ENCODE measurements at places on chromosomes 7 and 10.
A peak's percentile ranks its signal among the peaks of the same experiment; 100 is the strongest.

GRCh38 chr7:133442818-133443217 is 189.9 kb downstream of the EXOC4 start:
- no peak for DNase-seq

DNA sequence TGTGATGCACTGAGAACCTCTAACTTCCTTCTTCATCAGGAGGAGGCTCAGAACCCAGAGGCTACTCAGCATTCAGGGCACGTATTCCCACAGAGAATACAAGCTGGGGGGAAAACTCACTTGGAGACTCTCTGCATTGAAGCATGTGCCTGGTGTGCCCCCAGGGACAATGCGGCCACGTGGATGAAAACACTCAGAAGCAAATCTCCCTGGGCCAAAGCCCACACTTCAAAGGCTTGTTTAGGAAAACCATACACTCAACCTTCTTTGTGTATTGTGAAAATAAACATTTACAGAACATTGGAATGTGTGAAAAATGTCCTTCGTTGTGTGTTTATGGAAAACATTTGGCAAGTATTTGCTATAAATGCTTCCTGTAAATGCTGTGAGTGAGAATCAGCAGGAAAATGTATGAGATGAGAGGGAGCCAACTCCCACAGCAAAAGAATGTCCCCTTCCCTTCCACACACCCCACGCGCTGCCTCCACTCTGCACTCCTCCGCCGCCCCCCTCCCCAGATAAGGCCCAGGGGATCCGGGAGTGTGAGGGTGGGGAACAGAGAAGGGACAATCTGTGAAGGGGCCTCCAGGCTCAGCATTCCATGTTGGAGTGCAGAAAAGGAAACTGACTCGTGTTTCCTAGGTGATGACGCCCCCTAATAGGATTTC is 339.5 kb downstream of the ELMO1 start:
- no peak for DNase-seq

DNA sequence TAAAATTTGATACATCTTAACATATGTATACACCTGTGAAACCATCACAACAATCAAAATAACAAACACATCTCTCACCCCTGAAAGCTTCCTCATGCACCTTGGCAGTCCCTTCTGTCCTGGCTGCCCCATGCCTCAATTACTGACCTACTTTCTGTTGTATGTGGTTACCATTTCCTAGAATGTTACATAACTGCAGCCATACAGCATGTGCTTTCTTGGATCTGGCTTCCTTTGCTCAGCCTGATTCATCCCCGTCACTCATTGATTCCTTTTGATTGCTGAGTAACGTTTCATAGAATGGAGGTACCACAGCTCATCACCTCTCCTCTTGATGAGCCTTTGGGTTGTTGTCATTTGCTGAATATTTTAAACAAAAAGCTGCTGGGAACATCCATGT is 165.3 kb downstream of the CELF2 start:
- DNase-seq = no peak

GRCh38 chr10:124734311-124735166 is 9.6 kb downstream of the FAM53B start:
- DNase-seq = peak; percentile 70

GRCh38 chr7:120272701-120273475 is at the start of gene KCND2:
Gene KCND2, plus strand, starts transcription at chr7:120273175.
- DNase-seq = no peak

- DNase-seq = no peak
Observed at GRCh38 chr10:26781797-26782196, 79.0 kb downstream of the ABI1 start.

DNA sequence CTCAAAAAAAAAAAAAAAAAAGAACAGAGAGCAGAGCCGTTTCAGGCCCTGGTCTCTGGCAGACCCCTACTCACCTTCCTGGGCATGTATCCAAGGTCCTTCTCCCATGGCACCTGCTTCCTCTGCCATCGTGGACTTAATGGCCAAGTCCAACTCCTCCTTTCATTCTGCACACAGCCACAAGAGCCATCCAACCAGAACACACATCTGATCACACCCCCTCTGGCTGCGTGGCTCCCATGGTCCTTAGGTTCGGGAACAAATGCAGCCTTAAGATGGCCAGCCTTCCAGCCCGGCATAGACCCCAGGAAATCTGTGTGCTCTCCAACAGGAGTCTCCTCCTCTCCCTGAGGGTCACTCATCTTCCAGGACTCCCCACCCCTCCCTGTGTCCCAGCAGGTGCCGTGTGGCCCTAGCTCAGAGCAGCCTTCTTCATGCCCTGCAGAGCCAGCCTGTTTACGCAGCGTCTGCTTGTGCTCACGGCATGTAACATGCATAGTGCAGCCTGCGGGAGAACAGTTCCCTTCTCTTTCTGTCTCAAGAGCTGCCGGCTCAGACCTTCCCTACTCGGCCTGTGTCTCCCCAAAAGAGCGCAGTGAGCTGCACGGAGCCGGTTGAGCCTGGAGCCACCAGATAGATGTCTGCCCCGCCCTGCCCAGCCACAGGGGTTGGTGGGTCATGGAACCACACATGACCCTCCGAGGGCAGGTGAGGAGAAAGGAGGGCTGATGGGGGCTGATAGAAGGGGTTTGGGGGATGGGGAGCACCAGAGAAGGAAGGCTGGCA is 157.3 kb downstream of the NRF1 start:
- DNase-seq = no peak

- no peak for DNase-seq
Observed at GRCh38 chr7:29806208-29806994, at the start of gene WIPF3. Gene WIPF3, plus strand, starts transcription at chr7:29806508. Its CDS starts 28,217 bp downstream, at chr7:29834725.

GRCh38 chr10:16519250-16519907 is 2.3 kb downstream of the C1QL3 start:
- DNase-seq = no peak

GRCh38 chr7:154738216-154738615 is 264.7 kb downstream of the PAXIP1 start:
- no peak for DNase-seq

DNA sequence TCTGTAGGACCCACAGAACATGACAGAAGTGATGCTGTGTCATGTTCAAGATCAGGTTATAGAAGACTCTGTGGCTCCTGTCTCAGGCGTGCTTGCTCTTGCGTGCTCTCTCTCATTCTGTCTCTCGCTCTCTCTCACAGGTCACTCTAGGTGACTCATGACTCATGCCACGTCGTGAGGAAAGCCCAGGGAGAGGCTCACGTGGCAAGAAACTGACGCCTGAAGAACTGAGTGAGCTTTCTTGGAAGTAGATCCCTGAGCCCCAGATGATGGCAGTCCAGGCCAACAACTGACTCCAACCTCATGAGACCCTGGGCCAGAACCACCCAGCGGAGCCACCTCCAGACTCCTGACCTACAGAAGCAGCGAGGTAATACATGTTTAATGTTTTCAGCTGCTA is 103.3 kb downstream of the DNMBP start:
- no peak for DNase-seq

DNA sequence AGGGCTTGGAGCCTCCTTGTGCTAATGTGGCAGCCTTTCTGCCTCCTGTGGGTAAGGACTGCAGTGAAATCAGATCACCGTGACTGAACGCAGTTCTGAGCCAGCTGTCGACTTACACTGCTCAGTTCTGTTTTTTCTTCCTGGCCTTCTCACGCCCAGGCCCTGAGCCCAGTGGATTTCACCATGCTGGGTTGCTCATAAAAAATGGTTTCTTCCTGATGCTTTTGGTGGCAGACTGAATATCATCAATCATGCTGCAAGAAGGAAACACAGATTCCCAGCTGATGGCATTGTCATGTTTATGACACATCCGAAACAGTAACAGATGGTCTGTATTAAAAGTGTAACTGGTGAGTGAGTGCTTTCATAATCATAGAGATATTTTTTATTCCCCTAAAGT is 389.6 kb downstream of the GALNT17 start:
- no peak for DNase-seq

DNA sequence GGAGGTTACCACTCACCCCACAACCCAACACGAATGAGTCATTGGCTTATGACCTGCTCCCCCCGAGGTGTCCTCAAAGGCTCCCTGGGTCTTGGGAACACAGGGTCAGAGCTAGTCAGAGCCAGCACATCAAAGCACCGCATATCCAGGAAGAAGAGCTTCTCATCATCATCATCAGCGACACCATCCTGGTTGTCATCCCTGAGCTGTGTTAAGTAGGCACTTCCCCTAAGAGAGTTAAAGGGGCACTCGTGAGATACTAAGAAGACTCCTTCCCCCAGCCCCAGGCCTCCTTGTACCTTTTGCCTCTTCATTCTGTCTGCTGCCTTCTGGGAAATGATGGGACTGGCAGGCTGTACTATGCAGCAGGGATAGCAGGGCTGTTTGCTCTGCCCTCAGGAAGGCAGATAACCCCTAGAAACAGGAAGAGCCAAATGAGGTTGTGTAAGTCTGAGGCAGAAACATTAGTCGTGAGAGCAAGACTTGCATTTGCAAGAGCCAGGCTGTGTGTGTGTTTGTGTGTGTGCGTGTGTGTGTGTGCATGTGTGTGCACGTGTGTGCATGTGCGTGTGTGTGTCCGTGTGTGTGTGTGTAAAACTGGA is 11.1 kb upstream of the CPA1 start:
- DNase-seq = no peak

DNA sequence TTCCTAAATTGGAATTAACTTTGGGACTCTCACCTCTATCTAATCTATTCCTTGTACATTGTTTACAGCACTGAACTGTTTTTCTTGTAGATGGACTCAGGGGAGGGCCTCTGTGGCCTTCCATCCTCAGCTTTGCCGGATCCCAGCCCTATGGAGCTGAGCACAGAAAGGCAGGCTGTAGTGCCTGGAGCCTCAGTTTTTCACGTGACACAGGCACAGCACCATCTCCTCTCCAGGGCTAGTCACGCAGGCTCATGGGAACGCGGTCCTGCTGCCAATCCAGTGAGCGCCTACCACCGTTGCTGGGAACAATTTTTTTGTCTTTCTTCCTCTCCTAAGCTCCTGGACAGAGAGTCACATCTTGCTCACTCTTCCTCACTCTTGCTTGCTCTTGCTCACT is 75.6 kb upstream of the DDC start:
- DNase-seq = no peak

GRCh38 chr10:99236627-99237309 is 1.1 kb upstream of the HPSE2 start:
- DNase-seq = no peak

DNA sequence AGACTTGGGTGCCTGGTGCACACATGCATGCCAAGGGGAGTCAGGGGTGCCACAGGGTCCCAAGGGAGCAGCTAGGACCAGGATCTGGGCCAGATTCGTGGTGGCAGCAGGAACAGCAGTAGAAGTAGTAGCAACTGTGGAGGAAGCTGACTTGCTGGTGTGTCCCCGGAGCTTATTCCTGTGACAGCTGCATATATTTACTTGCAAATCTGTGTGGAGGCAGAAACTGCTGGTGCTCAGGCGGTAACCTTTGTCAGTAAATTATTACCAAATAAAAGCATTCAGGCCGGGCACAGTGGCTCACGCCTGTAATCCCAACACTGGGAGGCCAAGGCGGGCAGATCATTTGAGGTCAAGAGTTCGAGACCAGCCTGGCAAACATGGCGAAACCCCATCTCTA is 67.4 kb upstream of the RAB18 start:
- DNase-seq = no peak

DNA sequence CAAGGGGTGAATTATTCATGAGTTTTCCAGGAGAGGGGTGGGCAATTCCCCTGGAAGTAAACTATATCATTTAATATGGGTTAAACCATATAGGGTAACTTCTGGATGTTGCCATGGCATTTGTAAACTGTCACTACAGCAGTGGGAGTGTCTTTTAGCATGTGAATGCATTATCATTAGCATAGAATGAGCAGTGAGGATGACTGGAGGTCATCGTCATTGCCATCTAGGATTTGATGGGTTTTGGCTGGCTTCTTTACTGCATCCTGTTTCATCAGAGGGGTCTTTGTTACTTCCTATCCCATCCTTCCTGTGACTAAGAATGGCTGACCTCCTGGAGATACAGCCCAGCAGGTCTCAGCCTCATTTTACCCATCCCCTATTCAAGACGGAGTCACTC is 139.5 kb upstream of the PRKCQ start:
- no peak for DNase-seq

- peak; percentile 54 for DNase-seq
Observed at GRCh38 chr7:381211-382042, 91.5 kb downstream of the FOXL3 start.

DNA sequence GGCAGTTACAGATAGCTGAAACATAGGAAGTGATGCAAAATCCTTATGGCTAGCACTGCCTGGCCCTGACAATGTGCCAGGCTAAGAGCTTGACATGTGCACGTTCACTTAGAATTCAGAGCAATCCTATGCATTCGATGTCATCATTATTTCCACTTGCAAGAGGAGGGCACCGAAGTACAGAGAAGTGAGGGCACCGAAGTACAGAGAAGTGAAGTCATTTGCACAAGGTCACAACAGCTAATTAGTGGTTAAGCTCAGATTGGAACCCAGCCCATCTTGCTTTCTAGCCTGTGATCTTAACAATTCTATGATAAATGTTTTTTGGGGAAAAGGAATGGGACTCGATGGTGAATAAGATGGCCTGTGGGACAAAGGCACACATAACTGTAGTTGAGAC is 73.4 kb downstream of the ARHGAP22 start:
- DNase-seq = no peak

GRCh38 chr10:42952931-42953683 is 123.8 kb upstream of the RET start:
- DNase-seq = no peak

DNA sequence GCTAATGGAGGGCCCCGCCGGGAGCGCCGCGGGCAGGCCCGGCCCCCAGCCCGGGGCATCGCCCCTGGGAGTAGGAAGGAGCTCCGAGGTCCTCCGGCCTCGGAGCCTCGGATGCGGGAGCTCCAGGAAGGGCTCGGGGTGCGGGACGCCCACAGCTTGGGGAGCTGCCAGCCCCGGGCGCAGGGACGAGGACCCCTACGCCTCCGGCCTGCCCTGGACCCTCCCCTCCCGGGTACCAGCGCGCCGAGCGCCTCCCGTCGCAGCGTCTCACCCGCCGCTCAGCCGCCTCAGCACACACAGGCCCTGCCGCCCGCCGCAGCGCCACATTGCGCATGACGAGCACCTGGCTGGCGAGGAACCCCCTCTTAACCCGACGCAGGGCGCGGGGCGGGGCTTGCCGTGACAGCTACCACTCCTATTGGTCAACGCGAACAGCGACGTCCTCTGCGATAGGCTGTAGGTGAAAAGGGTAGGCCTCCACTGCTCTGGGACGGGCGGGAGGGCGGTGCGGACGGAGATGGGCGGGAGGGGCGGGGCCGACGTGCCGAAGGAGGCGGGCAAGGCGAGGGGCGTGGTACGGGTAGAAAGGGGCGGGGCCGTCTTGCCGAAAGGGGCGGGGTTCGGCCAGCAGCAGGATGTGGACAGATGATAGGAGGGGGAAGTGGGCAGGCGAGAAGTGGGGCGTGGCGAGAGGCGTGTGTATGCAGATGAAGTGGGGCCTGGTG is at the start of gene PITRM1:
Gene PITRM1, minus strand, starts transcription at position 337 of the 725 bp plus-strand sequence. Its CDS starts 10 bp downstream, at position 327.
- DNase-seq = peak; percentile 98

DNA sequence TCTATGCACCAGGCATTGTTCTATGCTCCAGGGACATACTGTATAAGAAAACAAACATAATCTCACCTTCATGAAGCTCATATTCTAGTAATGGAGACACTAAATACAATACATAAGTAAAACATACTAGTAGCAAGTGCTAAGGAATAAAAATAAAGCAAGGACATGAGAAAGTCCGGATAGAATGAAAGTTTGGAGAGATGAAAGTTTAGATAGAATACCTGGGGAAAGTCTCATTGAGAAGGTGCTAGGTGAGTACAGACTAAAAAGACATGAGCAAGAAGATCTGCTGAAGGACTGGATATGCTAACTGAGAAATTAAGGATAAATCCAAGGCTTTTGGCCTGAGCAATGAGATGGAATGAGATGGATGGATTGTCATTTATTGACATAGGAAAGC is 34.0 kb downstream of the CCDC186 start:
- DNase-seq = no peak

Measured in CD4-positive, alpha-beta T cell (primary cell).